Mesangial cell (primary cell): ENCODE measurements at places on chromosomes 2 and 18. TPM values are rescaled to one million over a fixed set of nuclear protein-coding genes. Genes with fewer than 3 reads are reported as not detected.

EFEMP1 gene
- 65.4 and 79.4 TPM in 2 replicates for total RNA-seq

GLI2 gene
- 17.1 and 25.5 TPM in 2 replicates for total RNA-seq

PLEKHH2 gene
- 2.8 and 8.2 TPM in 2 replicates for total RNA-seq

RAB31 gene
- total RNA-seq, result 15.2 and 33.3 TPM in 2 replicates

MAP3K19 gene
- total RNA-seq, result not detected in 2 replicates

UGT1A8 gene
- not detected in 2 replicates for total RNA-seq
